BE2C (cell line): ENCODE measurements at places on chromosomes 6 and 20.

GRCh38 chr6:14713008-14713960, 532.6 kb upstream of the JARID2 start:
- peak; percentile 28 for DNase-seq

DNA sequence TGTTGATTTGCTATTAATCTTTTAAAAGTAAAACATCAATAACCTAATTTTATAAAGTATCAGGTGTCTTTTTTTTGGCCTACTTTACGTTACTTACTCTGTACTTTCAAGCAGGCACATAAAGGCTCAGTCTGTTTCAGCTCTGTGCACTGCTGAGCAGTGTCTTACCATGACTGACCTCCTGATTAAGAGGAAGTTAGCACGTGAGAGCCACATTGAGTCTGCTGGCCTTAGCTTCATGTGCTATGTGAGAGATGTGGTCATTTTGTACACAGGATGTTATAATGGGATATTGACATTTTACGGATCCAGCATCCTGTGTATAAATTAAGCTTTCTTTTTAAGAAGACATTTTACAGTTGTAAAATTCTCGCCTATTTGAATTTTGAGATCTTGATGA, 31.9 kb downstream of the ARID1B start:
- peak; percentile 32 for DNase-seq

- no peak for DNase-seq
These were observed 25.9 kb downstream of the ACSS1 start for GRCh38 chr20:25032065-25032477.

- DNase-seq: no peak
These were observed 37.9 kb downstream of the CDH26 start for GRCh38 chr20:59996108-59996507.

GRCh38 chr6:6565488-6565887, 23.0 kb upstream of the LY86 start:
- no peak for DNase-seq

DNA sequence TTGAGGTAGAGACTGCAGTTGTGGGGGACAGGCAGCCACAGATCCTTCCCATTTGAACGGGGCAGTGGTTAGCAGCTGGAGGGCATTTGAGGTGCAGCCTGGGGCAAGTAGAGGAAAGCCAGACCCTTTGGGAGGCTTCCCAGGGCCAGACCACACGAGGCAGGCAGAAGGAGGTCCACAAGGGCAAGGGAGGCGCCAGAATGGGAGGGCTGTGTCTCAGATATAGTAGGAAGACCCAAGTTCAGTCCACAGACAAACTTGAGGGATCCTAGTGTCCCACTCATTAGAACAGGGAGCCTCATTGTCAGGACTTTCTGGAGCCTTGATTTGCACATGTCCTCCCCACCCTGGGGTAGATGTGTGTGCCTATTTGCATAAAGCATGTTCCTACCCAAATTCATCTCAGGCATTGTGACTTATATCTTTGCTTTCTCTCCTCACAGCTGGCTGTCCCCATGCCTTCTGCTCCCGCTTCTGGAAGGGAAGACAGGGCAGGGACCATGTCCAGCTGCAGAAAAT, 166.0 kb downstream of the VEGFA start:
- DNase-seq: no peak

DNA sequence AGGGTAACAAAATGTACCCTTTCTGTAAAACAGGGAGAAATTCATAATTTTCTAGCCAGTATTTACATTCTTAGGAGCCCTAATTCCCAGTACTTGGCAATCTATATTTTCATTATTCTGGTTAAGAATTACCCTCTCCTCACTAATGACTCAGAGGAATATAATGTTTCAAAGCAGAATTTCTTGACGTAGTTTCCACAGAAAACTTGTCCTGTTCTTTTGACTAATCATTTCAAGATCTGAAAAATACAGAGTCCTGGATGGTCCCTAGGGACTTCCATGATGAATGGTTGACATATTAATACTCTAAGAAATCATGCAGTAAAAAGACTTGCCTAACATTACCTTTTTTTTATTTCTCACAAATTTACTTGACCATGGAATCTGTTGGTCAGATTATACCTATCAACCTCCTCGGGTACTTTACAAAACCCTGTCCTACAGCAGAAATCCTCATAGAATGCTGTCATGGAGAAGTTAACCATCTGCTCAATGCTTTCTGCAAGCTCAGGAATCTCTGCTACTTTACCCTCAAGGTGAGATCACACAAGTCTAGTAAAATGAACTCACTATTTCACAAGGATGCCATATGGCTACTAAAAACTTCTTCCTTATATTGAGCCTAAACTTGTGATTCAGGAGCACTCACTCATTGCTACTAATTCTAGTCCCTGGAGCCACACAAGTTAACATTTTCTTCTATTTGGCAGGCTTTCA, 202.1 kb upstream of the CNR1 start:
- DNase-seq: no peak

GRCh38 chr6:155352130-155352420, 37.8 kb upstream of the TFB1M start:
- DNase-seq: no peak

DNA sequence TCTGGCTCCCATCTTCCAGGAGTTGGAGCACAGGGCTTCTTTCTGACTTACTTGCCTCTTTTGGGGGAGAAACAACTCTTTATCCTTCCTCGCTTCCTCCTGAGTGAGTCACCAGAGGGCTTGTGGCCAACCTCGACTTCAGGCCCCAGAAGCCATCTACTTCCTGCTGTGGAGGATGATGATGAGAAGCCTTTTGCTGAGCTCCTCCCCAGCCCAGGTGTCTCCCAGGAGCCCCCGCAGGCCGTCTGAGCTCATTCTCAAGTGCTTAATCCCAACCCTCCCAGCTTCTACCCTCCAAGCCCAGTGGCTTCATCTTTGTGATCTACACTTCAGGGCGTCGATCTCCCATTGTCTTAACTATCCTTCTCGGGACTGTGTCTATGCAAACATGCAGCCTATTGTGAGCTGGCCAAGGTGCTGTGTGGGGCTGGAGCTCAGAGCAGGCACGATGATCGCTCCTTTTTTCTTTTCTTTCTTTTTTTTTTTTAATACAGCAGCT, 27.9 kb downstream of the SDCBP2 start:
- no peak for DNase-seq

GRCh38 chr6:128508588-128509296, 11.7 kb downstream of the PTPRK start:
- no peak for DNase-seq

DNA sequence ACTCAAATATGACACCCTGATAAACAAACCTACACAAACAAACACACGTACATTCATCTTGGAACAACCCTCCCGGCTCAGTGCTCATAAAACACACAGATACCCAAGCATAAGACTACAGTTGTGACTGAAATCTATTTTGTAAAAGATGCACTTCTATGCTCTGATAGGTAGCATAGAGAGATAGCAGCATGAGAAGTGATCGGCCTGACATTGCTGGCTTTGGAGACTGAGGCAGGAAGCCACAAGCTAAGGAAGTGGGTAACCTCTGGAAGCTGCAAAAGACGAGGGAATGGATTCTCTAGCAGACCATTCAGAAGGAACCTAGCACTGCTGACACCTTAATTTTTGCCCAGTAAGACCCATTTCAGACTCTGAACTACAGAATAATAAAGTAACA, 1.6 kb upstream of the RNF39 start:
- DNase-seq: no peak

- DNase-seq: no peak
These were observed 71.3 kb downstream of the EFHC1 start for GRCh38 chr6:52491203-52492069.

DNA sequence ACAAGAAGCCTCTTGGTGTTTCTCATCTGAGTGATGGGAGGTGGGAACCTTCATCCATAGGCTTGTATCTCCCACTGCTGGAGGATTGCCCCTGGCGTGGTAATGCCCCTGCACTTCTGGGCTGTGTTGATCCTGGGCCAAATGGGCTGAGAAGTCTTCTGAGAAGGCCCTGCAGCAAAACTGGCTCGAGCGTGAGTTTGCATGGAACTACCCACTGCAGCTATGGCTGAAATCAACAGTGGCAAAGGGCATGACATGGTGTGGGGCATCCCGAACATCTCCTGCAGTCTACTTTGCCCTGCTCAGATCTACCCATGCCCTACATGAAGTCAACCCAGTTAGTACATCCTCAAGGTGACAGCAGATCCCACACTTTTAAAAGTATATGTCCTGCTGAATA, 130.6 kb downstream of the NRN1 start:
- DNase-seq: no peak

DNA sequence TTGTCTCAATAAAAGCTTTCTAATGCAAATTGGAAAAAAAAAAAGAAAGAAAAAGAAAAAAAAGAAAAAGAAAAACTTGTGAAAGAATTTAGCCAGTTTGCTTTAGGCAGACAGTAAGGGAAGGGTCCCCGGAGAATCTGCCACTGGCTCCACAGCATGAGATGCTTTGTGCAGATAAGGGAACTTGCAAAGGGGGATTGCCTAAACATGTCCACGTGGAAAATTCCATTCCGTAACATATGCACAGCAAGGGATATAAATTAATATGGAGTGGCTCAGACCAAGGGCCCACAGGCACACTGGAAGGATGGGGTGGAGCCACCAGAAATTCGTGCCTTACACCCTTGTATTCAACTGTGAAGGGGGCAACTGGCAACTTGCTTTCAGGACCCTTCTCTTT, 45.4 kb downstream of the MKKS start:
- DNase-seq: peak; percentile 15

DNA sequence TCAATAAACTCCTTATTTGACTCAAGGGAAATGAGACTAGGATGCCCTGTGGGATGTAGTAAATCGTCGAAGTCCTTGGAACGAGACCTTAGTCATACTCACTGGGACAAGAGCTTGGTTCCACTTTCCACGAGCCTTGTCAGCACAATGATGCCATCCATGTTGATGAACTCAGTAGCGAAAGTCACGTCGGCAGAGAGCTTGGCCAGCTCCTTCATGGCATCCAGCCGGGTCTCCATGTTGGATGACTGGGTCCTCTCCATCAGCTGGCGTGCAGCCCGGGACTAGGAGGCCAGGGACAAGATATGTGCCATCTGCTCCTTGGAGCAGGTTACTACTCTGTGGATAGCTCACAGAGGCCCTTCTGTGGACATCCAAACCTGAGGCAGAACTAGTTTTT, 17.5 kb downstream of the ELMO2 start:
- DNase-seq: no peak

- DNase-seq: no peak
These were observed 28.5 kb downstream of the DSE start for GRCh38 chr6:116399287-116399686.

GRCh38 chr6:43444582-43444981, 10.8 kb downstream of the DLK2 start:
- no peak for DNase-seq

GRCh38 chr6:112249489-112249888, 4.9 kb downstream of the LAMA4 start:
- no peak for DNase-seq

- no peak for DNase-seq
These were observed 65.2 kb upstream of the LOC128125822 start for GRCh38 chr6:63507096-63507495.

DNA sequence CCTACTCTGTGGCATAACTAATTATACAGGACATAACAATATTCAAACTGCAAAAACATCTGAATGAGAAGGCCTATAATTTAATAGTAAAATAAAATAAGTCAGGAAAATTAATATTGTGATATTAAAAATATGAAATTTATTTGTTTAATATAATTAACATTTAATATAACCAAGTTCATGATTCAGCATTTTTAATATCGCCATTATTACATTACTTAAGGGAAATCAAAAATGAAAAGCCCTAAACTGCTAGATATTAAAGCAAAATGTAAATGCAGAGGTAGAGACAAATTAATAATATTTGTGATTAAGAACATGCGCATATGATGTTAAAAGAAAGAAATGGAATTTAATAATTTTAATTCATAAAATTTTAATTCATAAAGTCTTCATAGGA, 683.4 kb upstream of the EYS start:
- DNase-seq: no peak

GRCh38 chr6:42030585-42031506, 19.5 kb upstream of the TAF8 start:
- peak; percentile 28 for DNase-seq

DNA sequence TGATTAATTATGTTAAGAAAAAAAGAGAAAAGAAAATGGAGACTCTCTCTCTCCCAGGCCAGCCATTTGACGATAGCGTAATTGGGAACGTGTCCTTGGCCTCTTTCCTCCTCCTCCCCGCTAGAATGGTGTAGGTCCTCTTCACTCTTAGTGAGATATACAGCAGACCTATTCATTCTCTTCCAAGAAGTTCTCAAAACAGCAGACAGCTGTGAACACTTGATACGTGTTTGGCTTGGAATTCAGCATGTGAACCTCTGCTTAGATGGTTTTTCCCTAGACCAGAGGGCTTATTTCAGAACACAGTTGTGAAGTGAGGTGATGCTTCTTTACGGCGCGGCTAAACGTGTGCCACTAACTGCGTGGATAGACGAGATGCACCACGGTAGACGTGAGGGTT, 32.6 kb upstream of the TULP4 start:
- DNase-seq: no peak

DNA sequence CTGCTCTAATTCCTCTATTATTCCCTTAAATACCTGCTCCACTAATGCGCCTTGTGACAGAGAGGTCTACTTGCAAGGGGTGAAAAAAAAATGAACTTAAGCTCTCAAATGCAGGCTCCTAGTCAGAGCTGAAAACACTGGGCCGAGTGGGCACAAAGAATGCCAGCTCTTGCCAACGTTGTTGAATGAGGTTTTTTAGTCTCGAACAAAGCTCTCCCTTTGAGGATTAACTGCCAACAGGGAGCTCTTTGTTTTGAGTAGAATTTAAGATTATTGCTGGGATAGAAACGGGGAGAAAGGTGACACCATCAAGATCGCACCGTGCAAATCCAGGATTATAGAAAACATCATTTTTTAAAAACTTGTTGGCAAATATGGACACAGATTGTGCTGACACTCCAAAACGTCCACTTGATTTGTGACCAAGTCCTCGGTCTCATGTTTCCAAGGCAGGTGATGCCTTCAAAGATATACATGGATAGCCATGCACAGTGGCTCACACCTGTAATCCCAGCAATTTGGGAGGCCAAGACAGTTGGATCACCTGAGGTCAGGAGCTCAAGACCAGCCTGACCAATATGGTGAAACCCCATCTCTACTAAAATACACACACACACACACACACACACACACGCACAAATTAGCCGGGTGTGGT, 163.2 kb downstream of the BMP7 start:
- DNase-seq: no peak
